ENCODE measurements at places on chromosomes 6 and 20.

GRCh38 chr6:80335121-80335531 is 228.7 kb downstream of the BCKDHB start:
- no peak for DNase-seq

DNA sequence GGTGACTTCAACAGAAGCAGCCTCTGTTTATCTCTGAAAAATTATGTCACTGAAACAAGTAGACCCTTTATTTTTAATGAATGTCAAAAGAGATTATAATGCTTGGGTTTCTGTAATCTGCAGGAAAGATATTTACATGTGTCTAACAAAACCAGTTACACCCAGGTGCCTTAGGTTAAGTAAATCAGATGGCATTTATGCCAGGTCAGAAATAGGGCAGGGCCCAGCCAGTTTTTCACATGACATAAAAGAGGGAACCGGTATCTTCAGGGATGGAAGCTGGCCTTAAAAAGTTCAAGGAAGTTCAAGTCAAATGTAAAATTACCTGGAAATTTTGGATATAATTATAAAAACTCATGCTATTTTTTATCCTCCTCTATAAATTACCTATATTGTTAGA is 14.2 kb upstream of the ENPP4 start:
- DNase-seq = no peak

DNA sequence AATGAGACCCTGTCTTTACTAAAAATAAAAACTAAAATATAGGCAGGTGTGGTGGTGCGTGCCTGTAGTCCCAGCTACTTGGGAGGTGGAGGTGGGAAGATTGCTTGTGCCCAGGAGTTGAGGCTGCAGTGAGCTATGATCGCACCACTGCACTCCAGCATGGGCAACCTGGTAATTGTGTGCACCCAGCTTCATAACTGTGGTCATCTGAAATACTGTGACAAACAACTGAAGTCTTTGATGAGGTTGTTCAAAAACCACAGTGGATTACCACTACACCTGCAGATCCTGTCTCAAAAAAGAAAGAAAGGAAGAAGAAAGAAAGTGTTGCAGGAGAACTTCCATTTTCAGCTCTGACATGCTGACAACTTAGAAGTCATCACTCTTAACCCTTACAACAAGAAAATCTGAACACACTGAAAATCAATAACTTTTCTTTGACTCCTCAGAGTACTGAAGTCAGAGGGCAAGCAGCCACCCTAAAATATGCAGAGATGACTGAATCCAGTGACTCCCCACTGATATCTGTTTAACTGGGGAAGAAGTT is 13.8 kb upstream of the ZBP1 start:
- DNase-seq = no peak

GRCh38 chr20:13877793-13878192 is 93.0 kb downstream of the NDUFAF5 start:
- DNase-seq = no peak

DNA sequence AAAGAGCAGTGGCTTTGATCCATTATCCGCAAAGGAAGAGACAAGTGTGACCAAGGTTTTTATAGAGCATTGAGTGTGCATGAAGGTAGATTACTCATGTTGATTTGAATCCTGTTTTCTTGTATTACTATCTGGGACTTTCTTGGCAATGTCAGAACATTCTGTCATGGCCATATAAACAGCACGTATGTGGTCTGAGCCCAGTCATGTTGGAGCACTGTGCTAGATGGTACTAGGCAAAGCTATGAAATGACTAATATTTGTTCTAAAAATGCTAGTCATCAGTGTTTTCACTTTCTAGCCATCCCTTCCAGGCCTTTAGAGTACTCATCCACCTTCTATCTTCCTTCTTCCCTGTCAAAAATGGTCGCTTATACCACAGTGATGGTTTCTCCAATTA is 278.6 kb upstream of the FLRT3 start:
- DNase-seq = no peak

DNA sequence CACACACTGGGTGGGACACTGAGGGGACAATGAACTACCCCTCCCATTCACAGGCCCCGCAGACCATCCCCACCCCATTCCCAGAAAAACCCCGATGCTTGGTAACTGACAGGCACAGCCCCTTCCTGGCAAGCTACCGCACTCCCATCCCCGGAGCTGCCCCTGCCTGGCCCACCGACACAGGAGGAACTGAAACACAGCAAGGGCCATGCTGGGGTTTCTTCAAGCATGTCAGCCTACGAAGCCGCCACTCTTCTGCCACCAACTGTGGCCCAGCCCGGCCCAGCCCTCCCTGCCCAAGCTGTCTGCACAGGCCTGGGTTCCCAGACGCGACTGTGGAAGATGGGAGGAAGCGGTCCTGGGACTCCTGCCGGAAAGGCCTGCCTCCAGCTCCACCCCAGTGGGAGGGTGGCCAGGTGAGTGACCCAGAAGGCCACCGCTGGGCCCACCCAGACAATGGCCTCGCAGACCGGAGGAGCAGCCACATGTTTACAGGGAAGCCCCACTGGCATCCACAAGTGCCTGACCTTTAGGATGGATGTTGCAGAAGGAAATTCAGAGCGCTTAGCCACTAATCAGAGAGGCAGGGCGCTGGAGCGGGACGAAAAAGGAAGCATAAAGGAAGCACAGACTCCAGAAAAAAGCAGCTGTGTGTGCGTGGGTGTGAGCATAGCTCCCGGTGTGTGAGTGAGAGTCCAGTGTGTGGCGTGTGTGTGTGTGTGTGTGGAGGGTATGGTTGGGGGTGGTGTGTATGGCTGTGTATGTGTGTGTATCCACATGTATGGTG is 91.6 kb downstream of the PRND start:
- DNase-seq = peak; percentile 84

DNA sequence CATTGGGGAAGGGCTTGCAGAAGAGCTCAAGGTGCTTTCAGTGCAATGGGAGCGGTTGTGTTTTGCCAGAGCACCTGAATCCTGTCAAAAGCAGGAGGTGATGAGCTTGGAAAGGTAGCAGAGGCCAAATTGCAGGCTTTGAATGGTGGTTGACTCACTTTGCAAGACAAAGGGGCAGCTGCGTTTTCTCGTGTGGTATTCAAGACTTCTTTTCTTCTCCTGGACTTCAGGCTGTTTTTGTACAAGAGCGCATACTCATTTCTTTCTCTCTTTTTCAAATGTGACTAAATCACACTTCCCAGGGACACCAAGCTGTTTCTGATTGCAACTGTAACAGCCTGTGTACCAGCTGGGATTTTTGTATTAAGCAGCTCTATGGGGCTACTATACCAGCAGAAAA is 32.3 kb downstream of the GHRH start:
- no peak for DNase-seq
